ENCODE measurements at places on chromosomes 13 and 19.

DNA sequence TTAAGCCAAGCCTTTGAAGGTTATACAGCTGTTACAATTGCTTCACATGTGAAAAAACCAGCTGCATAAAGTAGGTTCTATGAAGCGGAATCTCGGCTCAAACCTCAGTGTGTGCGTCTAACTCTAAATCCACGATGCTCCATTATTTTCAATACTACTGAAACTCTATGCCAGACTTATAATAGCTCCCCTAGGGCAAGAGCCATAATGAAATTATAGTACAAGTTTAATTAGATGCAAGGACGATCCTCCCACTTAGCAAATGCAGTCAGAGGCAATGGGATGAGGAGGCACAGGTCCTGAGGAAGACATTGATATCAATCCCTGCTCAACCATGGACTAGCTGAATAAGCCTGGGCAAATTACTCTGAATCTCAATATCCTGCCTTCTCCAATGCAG is 31.1 kb downstream of the SLC7A1 start:
- no peak for DNase-seq

DNA sequence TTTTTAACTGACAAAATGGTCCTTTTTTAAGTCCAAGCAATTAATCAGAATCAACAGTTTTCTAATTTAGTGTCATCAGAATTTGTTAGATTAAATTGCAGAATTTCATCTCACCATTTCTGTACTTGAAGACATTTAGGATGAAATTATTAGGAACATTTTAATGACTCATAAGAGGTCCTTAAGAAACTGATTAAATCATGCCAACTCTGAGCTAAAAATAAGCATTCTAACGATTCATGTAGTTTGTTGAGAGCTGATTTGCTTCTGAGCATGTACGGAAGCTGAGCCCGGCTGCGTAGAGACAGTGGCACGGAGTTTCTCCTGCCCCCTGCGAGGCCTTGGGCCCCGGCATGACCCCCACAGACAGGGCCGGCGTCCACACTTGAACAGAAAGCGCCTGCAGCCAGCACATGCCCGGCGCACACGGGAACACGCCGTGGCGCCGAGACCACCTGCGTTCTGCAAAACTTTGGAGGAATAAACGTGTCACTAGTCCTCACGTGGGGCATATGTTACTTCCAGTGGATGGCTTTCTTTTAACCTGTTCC is 89.7 kb upstream of the MCF2L start:
- DNase-seq = peak; percentile 5

- DNase-seq = no peak
These were observed 83.6 kb downstream of the KL start for GRCh38 chr13:33099860-33100259.

GRCh38 chr13:101536079-101536478 is 83.6 kb downstream of the ITGBL1 start:
- no peak for DNase-seq

DNA sequence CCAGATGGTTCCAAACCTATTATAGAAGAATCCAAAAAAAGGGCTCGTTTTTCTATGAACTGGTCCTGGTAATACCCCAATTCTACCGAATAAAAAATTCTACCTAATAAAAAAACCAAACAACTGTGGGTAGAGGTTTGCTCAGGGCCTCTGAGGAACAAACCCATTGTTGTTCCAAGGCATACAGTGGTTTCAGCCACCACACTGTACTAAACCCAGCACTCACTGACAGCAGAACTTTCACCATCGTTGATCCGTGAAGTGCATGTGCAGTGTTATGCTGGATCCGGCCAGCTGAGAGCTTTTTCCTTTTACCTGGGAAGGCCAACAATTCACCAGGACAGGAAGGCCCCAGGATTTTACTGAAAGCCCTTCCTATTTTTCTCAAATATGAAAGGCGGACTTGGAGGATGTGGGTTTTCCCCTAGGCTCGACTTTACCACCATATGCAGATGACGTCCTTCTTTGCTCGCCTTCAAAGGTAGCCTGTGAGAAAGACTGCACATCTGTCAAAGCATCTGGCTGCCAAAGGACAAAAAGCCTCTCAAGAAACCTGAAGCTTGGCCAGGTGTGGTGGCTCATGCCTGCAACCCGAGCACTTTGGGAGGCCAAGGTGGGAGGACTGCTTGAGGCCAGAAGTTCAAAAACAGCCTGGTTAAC is 7.2 kb upstream of the PABPC3 start:
- DNase-seq = no peak

- peak; percentile 40 for DNase-seq
These were observed 1.9 kb upstream of the LINGO3 start for GRCh38 chr19:2309734-2310362.

- no peak for DNase-seq
These were observed 40.2 kb downstream of the OLFM4 start for GRCh38 chr13:53068585-53069520.

DNA sequence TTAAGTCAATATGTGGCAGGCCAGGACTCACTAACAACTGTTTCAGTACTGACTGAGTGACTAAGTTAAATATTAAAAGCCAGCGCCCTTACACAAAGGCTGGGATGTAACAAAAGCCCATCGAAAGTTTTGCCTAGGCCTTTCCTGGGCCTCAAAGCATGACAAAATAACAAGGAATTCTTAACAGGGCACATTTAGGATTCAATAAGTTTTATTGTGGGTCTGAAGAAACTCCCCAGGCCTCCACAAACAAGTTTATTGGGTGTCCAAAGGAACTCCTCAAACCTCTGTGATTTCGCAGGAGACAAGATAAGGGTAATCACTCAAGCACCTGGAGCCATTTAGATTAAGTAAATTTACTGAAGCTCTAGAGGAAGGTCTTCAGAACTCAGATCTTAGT is 130.7 kb upstream of the SGCG start:
- no peak for DNase-seq

DNA sequence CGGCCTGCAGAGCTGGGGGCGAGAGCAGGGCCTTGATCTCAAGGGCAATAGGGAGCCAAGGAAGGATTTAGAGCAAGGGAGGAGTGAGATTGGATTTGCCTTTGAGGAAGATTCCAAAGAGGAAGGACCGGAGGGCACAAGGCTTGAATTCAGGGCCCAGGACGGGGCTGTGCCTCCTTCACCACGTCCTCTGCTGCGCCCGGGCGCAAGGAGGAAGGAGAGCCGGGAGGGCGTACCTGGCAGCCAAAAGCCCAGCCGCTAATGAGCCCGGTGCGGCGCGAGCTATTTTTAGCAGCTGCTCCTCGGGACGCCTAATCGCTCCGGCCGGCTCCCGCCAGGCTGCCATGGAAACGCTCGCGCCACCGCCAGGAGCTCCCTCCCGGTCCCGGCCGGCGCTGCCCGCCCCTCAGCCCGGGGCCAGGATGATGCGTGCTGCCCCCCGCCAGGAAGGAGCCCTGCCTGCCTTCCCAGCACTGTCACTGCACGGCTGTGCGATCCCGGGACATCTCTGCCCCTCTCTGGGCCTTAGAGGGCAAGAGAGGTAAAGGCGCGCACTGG is 31.3 kb downstream of the TINCR start:
- DNase-seq = peak; percentile 47

DNA sequence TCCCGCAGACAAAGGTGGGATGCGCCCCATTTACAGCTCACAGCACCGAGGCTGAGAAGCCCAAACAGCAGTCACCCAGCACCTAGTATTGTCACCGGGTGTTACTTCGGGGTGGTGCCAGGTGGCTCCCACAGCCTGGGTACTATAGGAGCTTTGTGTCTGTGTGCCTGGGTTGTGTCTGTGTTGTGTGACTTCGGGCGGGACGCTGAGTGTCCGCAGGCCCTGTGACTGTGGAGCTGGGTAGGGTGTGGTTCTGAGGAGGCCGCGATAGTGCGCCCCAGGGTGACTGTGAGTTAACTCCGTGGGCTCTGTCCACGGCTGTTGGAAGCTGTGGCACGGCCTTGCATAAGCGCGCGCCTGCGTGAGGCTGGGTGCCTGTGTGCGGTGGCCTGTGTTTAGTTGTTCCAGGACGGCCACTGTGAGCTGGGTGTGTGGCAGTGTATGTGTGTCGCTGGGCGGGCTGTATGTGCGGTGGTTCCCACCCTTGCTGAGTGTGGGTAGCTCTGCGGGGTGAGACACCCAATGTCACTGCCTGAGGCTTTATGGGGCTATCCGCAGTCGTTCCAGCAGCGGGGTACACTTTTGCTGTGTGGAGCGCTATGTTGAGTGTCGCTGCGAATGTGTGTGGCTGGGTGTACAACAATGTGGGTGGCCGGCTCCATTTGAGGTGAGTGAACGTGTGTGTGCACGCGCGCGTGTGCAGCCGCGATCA is 559 bp upstream of the SSBP4 start:
- DNase-seq = peak; percentile 68

GRCh38 chr13:64075543-64076271 is 2660.1 kb upstream of the PCDH20 start:
- no peak for DNase-seq

DNA sequence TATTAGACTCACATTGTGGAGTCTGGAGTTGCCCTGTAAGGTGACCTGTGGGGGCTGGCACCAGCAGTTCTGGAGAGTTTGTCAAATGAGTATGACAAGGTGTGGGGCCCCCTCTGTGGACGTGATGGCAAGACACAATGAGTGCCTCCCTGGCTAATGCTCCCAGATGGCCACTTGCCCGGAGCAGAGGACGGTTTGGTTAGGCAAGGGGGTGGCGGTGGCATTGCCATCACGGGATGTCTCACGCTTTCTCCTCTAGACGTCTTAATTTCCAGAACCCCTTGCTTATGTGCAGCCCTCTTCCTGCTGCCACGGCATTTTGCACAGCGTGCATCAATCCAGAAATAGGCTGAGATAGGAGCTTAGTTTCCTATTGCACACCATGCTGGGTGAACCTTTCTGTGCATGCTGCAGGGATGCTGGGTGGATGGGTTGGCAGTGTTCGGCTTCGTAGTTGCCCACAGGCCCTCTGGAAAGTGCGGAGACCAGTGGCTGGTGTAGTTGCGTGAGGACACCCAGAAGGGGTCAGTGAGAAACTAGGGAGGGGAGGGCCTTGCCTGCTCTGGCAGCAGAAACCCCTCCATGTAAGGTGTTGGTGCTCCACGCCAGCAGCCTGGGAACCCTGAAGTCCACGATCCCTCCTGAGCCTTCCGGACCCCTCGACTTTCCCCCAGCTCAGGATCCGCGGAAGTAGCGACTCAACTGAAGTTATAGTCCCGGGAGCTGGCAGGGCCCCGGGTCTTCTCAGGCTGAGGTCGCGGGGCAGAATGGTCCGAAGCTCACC is 18.1 kb upstream of the LRP3 start:
- DNase-seq = peak; percentile 65

DNA sequence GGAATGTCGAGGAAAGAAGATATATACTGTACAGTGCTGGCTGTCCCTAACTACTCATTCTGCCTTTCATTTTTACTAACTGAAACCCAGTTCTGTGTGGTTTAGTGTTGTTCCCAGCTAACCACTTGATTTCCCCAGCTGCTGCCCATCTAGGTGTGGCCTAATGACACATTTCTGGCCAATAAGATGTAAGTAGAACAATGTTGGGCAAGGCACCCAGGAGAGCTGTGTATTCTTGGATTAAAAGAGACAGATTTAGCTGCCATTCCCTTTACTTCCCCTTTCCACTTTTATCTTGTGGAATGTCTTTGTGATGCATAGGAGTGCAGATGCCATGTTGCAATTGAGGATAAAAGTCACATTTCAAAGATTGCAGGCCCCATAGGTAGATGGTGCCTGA is 28.3 kb upstream of the PCDH9 start:
- DNase-seq = peak; percentile 6

GRCh38 chr19:57974434-57974833 is at the start of gene C19orf18:
C19orf18 (minus strand) TSS chr19:57974534; CDS start chr19:57974432, 102 bp downstream.
- no peak for DNase-seq

GRCh38 chr13:33058776-33059327 is 42.6 kb downstream of the KL start:
- peak; percentile 55 for DNase-seq

DNA sequence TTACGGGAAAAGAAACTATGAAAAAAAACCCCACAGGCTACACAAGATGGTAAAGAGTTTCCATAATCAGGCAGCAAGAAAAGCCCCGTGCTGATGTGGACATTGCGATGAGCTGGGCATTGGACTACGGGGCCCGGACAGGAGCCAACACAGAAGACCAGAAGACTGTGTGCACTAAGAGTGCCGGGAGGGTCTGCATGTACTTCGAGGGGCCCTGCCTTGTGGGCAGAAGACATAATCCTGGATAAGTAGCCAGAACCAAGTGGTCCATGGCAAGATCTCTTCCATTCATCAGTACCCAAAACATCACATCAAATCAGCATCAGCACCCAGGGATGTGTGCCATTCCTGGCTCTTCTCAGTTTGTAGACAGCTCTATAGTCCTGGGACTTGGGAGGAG is 317.8 kb downstream of the FGF9 start:
- no peak for DNase-seq

DNA sequence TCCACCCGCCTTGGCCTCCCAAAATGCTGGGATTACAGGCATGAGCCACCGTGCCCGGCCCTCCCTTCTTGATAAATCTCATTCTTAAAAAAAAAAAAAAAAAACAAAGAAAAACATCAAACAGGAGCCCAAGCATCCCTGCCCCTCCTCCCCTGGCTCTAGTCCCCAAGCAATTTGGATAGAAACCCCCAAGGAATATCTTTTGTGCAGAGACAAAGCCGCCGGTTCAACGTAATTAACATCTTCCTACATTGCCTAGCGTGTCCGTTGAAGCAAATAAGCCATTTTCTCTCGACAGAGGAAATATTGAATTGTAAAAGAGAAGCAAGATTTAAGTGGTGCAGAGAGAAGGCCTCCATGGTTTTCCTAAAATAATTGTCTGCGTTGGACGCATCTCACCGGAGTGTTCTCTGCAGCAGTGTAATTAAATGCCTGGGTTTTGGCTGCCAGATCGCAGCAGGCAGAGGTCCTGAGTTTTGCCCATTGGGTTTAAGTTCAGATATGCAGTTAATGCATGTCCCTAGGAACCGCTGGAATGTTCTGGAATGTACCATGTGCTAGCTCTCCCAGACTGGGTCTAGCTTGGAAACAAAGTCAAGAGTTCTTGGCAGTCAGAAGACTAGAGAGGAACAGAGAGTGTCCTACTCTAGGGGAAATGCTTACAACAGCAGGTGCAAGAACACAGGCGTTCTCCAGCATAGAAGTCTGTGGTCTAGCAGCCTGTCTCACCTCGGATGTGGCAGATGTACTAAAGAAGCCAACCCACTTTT is 30.8 kb downstream of the PIN1 start:
- no peak for DNase-seq

GRCh38 chr19:4405977-4406376 is 3.5 kb downstream of the CHAF1A start:
- DNase-seq = no peak

DNA sequence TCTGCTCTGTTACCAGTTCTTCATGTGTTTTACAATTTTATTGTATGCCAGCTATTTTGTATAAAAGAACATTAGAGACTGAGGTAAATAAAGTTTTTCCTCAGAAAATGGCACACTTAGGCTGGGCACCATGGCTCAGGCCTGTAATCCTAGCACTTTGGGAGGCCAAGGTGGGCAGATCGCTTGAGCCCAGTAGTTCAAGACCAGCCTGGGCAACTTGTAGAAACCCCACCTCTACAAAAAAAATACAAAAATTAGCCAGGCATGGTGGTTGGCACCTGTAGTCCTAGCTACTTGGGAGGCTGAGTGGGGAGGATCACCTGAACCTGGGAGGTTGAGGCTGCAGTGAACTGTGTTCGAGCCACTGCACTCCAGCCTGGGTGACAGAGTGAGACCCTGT is 32.0 kb downstream of the CCDC8 start:
- no peak for DNase-seq

Measured in mesenchymal stem cell (in vitro differentiated cells and primary cell).